ENCODE measurements at places on chromosomes 12 and 14. TPM values are rescaled to one million over a fixed set of nuclear protein-coding genes. Genes with fewer than 3 reads are reported as not detected.

FIGNL2 gene
- not detected for total RNA-seq

BCL2L14 gene
- total RNA-seq, result not detected

RIPK3 gene
- total RNA-seq, result 3.4 TPM

SERPINA3 gene
- total RNA-seq, result 12.0 TPM

YEATS4 gene
- total RNA-seq, result 17.3 TPM

DIO2 gene
- 2.9 TPM for total RNA-seq

CLEC4D gene
- total RNA-seq, result not detected

KRT6C gene
- total RNA-seq, result not detected

CDCA3 gene
- 3.4 TPM for total RNA-seq

KRT72 gene
- not detected for total RNA-seq

GLRX5 gene
- 80.1 TPM for total RNA-seq

TAPBPL gene
- 19.4 TPM for total RNA-seq

IFNG-AS1 gene
- not detected for total RNA-seq

SPRING1 gene
- total RNA-seq, result 27.0 TPM

LTB4R gene
- total RNA-seq, result 11.0 TPM

LRRC43 gene
- 0.22 TPM for total RNA-seq

CEBPE gene
- total RNA-seq, result not detected

Data from adrenal gland (tissue), 19 donors.